ENCODE measurements at places on chromosomes 2 and 18.

DNA sequence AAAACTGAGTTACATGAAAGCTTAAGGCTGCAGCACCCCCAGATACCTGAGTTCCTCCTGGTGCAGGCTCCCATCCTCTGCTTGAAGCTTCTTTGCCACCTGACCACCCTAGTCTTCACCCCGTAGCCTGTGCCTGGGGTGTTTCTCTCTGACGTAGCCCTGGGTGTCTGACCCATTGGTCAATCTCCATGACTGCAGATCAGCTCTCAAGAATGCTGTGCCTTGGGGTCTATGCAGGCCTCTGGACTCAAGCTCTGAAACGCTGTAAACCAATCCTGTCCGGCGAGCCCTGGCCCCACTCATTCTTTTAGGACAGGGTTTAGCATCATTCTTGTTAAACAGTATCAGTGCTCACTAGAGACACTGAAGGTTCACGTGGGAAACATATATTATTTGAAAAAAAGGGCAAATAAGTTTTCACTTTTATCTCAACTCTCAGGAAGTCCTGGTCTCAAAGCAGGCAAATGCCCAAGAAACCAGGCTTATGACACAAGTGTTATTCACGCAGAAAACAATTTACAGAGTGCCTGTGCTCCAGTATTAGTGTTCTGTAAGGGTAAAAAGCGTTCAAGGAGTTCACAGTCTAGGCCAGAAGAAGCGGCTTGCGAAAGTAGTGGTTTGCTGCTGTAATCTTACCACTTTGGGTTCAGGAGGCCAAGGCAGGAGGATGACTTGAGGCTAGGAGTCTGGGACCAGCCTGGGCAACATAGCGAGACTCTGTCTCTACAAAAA is 22.8 kb upstream of the PPP4R1 start:
- no peaks in the 10 kb centered on the region for H3K36me3 ChIP-seq
- DNase-seq: no peak
- H3K4me1 ChIP-seq: peaks cover under 1% of the 10 kb centered on the region
- no peak overlapping the region for H3K27ac ChIP-seq
- no peak overlapping the region for H3K4me3 ChIP-seq

DNA sequence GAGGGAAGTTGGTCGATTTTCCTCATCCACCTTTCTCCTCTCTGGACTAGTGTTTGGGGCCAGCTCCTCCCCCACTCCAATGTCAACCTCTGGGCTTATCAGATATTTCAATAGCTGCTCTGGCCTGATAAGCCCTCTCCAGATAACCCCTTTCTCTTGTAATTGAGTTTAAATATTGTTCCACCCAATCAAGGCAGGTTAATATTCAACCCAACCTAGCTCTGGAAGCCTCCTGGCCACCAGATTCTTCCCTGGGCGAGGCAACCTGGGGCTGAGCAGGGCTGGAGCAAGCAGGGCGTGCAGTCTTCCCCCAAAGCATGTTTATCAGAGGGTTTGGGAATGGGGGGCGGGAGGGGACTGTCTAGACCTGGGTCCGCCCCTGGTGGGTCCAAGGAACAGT is 73.8 kb downstream of the TFCP2L1 start:
- H3K27ac ChIP-seq: no peak overlapping the region
- no peaks in the 10 kb centered on the region for H3K4me1 ChIP-seq
- H3K36me3 ChIP-seq: no peaks in the 10 kb centered on the region
- H3K27me3 ChIP-seq: no peaks in the 10 kb centered on the region

GRCh38 chr2:171882089-171882769 is 11.8 kb downstream of the SLC25A12 start:
- H3K4me1 ChIP-seq: no peaks in the 10 kb centered on the region
- H3K36me3 ChIP-seq: no peaks in the 10 kb centered on the region
- peak overlapping the region; percentile 73 for H3K27ac ChIP-seq
- no peak overlapping the region for H3K4me3 ChIP-seq

- no peak for DNase-seq
- H3K27ac ChIP-seq: peak overlapping the region; percentile 57
- H3K4me3 ChIP-seq: no peak overlapping the region
- H3K27me3 ChIP-seq: no peaks in the 10 kb centered on the region
Observed at GRCh38 chr2:36411962-36412444, 56.4 kb downstream of the CRIM1 start.

DNA sequence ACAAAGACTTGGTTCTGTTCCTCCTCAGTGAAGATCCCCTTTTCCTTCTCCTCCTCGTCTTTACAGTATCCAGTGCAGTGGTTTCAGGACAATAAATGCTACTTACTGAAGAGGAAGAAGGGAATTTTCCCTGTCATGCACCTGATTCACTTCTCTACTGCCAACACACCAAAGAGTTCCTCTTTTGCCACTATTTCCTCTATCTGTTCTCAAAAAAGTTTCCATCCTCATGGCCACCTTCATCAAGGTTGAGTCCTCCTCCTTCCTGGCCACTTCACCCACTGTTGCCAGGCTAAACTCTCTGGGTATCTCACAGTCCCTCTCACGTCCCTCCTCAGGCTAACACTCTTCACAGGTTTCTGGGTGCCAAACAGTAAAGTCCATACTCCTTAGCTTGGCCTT is 41.7 kb downstream of the PLEKHM3 start:
- H3K27ac ChIP-seq: no peak overlapping the region
- no peaks in the 10 kb centered on the region for H3K4me1 ChIP-seq
- no peaks in the 10 kb centered on the region for H3K27me3 ChIP-seq
- H3K4me3 ChIP-seq: no peak overlapping the region
- H3K36me3 ChIP-seq: no peaks in the 10 kb centered on the region

DNA sequence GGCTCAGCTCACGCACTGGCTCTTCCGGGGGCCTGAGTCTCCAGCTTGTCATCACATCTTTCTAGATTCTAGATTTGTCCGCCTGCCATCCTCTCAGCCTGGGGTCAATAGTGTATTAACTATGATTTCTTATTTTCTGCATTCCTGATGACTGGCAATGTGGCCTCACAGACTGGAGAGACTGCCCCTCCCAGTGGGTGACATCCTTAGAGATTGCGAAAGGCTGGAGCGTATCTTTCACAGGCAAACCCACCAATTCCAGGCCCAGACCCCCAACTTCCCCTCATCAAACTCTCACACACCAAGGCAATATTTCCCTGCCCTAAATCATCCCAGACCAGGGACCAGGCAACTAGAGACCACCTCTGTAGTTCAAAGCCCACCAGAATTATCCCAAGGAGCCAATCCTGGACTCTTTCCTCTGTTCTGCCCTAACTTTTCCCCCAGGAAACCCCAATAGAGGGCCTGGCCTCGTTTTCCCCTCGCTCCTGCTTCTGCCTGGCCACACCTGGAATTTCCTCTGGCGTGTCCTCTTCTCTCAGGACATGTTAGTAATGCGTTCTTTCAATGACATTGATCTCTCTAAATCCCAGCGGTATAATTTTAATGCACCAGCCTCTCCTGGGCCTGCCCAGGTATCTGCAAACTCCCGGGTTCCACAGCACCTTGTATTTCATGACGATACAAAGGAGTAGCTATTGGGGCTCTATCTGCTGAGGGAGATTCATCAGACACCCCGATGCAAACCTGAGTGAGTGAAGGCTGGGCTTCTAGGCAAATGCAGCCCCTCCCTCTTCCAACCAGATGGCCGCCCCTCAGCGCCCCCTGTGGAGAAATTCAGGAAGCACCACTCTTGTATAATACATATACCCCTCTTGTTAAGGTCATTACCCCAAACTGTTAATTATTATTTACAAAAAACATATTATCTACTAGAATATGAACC is 2.4 kb upstream of the KCNF1 start:
- no peak overlapping the region for H3K27ac ChIP-seq
- no peak for DNase-seq
- no peaks in the 10 kb centered on the region for H3K4me1 ChIP-seq

- H3K27ac ChIP-seq: no peak overlapping the region
- peaks cover 2% of the 10 kb centered on the region for H3K4me1 ChIP-seq
- H3K36me3 ChIP-seq: no peaks in the 10 kb centered on the region
- H3K27me3 ChIP-seq: no peaks in the 10 kb centered on the region
- H3K4me3 ChIP-seq: no peak overlapping the region
- DNase-seq: no peak
Observed at GRCh38 chr2:163592954-163593622, 142.7 kb downstream of the FIGN start.

- no peaks in the 10 kb centered on the region for H3K36me3 ChIP-seq
- no peaks in the 10 kb centered on the region for H3K4me1 ChIP-seq
- no peak overlapping the region for H3K27ac ChIP-seq
Observed at GRCh38 chr2:18503376-18504228, 56.9 kb downstream of the RDH14 start.

DNA sequence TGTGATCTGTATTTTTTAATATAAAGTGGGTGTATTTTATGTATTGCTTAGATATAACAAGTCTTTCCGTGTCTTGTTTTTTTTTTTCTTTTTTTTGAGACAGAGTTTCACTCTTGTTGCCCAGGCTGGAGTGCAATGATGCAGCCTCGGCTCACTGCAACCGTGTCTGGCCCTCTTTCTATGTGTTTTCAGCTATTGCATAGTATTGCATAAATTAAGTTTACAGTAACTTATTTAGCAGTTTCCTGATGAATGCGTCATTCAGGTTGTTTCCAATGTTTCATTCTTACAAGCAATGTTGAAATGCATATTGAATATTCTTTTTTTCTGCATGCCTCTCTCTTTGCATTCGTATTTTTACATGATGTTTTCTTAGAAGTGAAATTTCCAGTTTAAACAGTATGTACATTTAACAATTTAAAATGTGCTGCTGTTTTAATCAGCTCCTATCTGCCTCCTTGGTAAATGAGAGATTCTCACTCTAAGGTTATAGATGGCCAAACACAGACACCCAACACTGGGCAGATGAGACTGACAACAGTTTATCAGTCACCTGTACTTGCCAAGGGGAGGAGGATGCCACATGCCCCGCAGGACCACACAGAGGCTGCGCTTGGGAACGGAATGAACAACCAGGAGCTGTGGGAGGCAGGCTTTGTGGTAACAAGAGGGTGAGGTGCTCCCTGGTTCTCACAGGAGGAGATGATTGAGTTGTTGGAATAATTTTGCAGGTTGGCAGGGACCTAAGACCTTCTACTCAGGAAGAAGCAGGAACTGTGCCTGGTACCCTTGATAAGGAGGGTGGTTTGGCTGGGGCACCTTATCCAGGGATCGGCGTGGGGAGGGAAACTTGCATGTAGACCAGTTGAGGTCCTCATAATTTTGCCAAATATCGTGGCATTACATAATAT is 7.5 kb downstream of the SLC9A4 start:
- no peak for DNase-seq
- no peak overlapping the region for H3K27ac ChIP-seq
- no peaks in the 10 kb centered on the region for H3K36me3 ChIP-seq
- H3K4me1 ChIP-seq: no peaks in the 10 kb centered on the region
- H3K4me3 ChIP-seq: no peak overlapping the region
- H3K27me3 ChIP-seq: no peaks in the 10 kb centered on the region

DNA sequence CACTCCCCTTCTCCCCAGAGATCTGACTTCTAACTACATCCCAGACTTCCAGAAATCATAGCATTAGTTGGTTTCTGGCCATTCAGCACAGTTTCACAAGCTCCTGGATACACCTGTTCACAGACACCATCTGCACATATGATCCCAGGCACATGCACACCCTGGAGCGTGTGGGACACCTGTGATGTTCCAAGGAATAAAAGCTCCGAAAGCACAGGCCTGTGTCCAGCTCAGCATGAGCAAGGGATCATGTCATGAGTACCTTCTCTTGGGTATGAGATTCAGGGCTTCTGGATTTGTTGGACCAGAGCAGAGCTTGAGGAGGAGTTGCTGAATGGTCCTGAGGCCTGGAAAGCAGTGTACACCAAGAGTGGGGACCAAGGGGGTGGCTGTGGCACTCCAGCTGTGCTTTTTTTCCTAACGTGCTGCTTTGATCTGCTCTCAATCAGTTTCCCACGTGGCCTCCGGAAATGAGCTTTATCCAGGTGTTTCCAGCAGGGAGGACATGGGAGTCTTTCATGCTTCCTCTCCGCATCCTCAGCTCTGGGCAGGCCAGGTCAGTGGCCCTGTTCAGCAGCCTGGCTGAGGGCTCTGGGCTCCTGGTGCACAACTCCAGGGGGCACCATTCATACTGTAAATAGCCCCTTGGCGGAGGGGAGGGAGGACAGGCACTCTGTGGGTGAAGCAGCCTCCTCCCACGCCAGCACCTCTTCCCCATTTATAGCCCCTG is 1.8 kb downstream of the DYSF start:
- peak overlapping the region; percentile 21 for H3K27ac ChIP-seq
- H3K4me3 ChIP-seq: no peak overlapping the region
- DNase-seq: no peak
- H3K4me1 ChIP-seq: no peaks in the 10 kb centered on the region

DNA sequence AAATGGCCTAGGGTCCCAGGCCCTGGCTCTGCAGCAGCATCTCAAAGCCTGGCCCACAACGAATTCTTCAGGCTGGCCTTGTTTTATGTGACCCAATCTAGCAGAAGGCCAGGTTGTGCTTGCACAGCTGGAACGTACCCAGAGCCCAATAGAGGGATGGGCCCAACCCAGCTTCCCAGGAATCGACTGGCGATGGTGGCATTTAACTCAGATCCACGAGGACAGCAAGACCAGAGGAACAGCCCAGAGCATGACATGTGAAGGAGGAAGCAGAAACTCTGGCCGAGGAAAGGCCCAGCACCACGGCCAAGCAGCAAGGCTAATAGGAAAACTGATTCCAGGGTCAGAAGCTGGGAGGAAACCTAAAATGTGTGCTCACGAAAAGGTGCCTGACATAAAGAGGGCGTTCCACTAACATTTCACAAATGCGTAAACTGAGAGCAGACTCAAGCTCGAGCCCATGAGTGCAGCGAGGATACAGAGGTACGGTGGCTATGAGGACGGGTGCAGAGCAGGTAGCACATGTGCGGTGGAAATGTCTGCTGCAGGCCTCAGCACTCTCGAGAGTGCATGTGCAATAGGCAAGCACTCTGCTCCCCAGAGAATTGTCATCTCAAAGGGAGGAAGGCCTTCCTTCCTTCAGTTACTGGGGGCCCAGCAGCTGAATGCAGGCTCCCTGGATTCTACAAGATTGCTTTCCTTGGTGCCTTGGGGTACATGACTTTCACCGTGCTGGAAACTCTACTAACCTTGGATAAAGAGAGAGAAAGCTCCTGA is 156.9 kb upstream of the GLI2 start:
- H3K4me3 ChIP-seq: no peak overlapping the region
- no peaks in the 10 kb centered on the region for H3K36me3 ChIP-seq
- no peak for DNase-seq
- no peaks in the 10 kb centered on the region for H3K27me3 ChIP-seq
- H3K4me1 ChIP-seq: no peaks in the 10 kb centered on the region
- H3K27ac ChIP-seq: no peak overlapping the region

DNA sequence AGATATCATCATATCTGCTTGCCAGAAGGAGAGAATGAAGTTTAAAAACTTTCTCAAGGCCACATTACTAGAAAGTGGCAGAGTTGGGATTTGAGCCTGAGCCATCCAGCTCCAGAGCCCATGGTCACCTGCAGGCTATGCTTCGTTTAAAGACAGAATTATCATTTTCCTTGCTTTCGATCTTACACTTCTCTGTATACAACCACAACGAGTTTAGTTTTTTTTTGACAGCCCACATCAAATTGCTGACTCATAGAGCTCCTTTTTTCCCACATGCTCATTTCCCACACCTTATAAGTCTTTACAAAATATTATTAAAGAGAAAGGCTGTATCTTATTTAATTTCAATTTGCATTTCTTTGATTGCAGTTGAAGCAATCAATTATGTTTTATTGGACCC is 6.5 kb downstream of the PLEK start:
- DNase-seq: no peak
- no peak overlapping the region for H3K27ac ChIP-seq
- no peaks in the 10 kb centered on the region for H3K4me1 ChIP-seq
- no peak overlapping the region for H3K4me3 ChIP-seq
- no peaks in the 10 kb centered on the region for H3K27me3 ChIP-seq
